Smooth muscle cell of bladder (primary cell): ENCODE measurements at places on chromosomes 16 and 17. TPM values are rescaled to one million over a fixed set of nuclear protein-coding genes. Genes with fewer than 3 reads are reported as not detected.

Gene LRRC75A
- total RNA-seq = 0.71 and 0.83 TPM in 2 replicates

Gene CWC25
- 7.4 and 10.4 TPM in 2 replicates for total RNA-seq

Gene HCRT
- not detected in 2 replicates for total RNA-seq

Gene ARMC5
- 5.3 and 5.9 TPM in 2 replicates for total RNA-seq

Gene TBX4
- 0.09 and 0.14 TPM in 2 replicates for total RNA-seq

Gene DYNLRB2
- 0.65 TPM in 1 of 2 replicates, not detected in the other for total RNA-seq

Gene SNAI3
- under 0.01 TPM in 1 of 2 replicates, not detected in the other for total RNA-seq

Gene PPP1R27
- not detected in 2 replicates for total RNA-seq

Gene KRT12
- total RNA-seq = not detected in 2 replicates

Gene SHPK
- total RNA-seq = 9.4 and 11.7 TPM in 2 replicates

Gene PLCD3
- total RNA-seq = 21.3 and 21.7 TPM in 2 replicates

Gene MYOCD
- total RNA-seq = 9.8 and 11.9 TPM in 2 replicates

Gene ATAD5
- 0.43 and 0.55 TPM in 2 replicates for total RNA-seq

Gene TP53TG3C
- not detected in 2 replicates for total RNA-seq

Gene CHST4
- total RNA-seq = not detected in 2 replicates

Gene CCL11
- 1.5 and 21.0 TPM in 2 replicates for total RNA-seq

Gene SGCA
- 0.18 TPM in 1 of 2 replicates, not detected in the other for total RNA-seq

Gene AATK
- total RNA-seq = 0.18 and 0.43 TPM in 2 replicates

Gene SOST
- not detected in 2 replicates for total RNA-seq

Gene CES4A
- 2.3 and 2.8 TPM in 2 replicates for total RNA-seq

Gene KCNG4
- total RNA-seq = not detected in 2 replicates

Gene RRAD
- 7.1 and 13.5 TPM in 2 replicates for total RNA-seq

Gene NECAB2
- total RNA-seq = 0.14 and 0.18 TPM in 2 replicates

Gene ITGB3
- 15.6 and 22.0 TPM in 2 replicates for total RNA-seq

Gene AOC3
- 1.6 and 1.8 TPM in 2 replicates for total RNA-seq

Gene GPR139
- total RNA-seq = not detected in 2 replicates

Gene NATD1
- total RNA-seq = 1.8 and 3.4 TPM in 2 replicates

Gene KRTAP9-8
- total RNA-seq = not detected in 2 replicates

Gene AXIN2
- 2.4 and 5.8 TPM in 2 replicates for total RNA-seq

Gene GCGR
- 0.09 TPM in 1 of 2 replicates, not detected in the other for total RNA-seq

Gene ESRP2
- 0.09 and 0.14 TPM in 2 replicates for total RNA-seq

Gene P2RX1
- 0.57 and 1.2 TPM in 2 replicates for total RNA-seq

Gene CEP295NL
- total RNA-seq = 0.85 and 1.8 TPM in 2 replicates

Gene PDIA2
- 0.37 TPM in 1 of 2 replicates, not detected in the other for total RNA-seq

Gene EPOP
- total RNA-seq = 0.43 and 0.83 TPM in 2 replicates

Gene GPR142
- total RNA-seq = not detected in 2 replicates

Gene KRT39
- total RNA-seq = not detected in 2 replicates

Gene LRRC36
- 0.14 TPM in 1 of 2 replicates, not detected in the other for total RNA-seq

Gene PTX4
- 0.09 TPM in 1 of 2 replicates, not detected in the other for total RNA-seq

Gene KRT16
- total RNA-seq = 0.28 and 0.37 TPM in 2 replicates

Gene SEPTIN12
- total RNA-seq = not detected in 2 replicates
